ENCODE measurements at places on chromosomes 2 and 18. TPM values are rescaled to one million over a fixed set of nuclear protein-coding genes. Genes with fewer than 3 reads are reported as not detected.

DNA sequence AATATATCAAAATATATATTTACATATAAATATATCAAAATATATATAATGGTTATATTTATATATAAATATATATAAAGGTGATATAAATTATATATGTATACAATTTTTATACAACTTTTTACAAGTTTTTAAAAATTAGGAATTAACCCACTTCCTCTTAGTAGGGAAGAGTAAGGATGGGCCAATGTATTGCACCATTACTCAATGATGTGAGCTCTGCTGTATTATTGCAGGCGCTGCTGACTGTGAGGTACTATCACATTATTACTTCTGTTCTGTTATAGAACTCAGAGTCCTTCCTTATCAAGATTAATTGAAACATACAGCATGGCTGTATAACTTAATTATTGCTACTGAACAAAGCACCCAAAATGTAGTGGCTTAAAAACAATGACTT, 46.0 kb downstream of the CCDC195 start:
- DNase-seq = no peak

DNA sequence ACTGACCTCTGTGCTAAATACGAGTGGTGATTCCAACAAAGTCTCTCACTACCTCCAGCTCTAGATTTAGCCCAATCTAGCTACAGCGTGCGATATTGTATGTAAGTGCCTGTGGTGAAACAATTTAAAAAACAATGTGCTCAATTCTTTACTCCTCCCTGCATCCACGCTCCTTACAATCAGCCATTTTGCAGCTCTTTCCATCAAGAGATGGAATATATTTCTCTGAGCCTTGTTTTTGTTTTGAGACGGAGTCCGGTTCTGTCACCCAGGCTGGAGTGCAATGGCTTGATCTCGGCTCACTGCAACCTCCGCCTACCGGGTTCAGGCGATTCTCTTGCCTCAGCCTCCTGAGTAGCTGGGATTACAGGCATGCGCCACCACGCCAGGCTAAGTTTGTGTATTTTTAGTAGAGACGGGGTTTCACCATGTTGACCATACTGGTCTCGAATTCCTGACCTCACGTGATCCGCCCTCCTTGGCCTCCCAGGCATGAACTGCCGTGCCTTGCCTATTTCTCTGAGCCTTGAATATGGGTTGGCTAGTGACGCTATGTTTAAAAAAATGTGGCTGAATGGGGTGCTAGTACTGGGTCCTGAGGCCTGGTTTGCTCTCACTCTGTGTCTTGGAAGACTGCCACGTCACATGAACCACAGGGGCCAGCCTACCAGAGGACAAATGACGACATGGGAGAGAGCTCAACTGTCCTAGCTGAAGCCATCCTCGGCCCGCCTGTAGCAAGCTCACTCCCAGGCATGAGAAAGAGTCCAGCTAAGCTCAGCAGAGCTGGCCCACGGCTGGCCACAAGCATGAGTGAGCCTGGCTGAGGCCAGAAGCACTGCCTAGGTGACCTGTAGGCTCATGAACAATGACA, 14.8 kb downstream of the WDFY1 start:
- no peak for DNase-seq

Gene ATP8B1
- total RNA-seq = 14.7 TPM

- DNase-seq = no peak
These were observed 135.0 kb downstream of the WDSUB1 start for GRCh38 chr2:159151198-159152127.

DNA sequence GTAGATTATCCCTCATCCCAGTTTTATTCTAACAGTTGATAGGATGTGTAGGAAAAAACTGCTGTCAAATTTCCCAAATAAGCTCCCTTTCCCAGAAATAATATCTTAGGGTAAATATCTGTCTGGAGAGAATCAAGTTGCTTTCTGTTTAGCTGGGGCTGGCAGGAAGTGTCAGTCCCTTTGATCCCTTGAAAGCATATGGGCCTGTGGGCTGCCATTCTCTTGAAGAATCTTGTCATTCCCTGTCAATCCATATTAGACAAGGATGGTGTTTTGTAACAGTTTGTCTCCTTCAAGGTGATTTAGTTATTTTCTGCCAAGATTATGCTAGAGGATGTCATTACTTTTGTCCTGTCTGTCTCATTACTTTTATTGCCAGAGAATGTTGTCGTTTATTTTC, 37.1 kb upstream of the UBE2E3 start:
- no peak for DNase-seq

DNA sequence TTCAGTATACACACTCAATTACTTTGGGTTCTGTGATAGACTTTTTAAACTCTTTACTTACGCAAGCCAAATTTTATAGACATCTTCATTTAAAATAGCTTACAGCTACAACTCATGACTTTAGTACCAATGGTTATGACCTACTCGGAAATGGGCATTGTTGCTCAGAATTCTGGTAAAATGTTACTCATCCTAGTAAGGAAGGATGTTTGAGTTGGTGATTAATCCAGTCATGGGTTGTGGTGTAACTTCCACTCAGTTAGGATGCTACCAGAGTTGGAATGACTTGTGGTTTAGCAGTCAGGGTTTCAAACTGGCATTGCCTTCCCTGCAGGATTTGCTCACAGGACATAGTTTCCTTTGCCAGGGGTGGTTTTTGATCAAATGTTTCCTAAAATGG, 7.4 kb upstream of the NPC1 start:
- peak; percentile 80 for DNase-seq

Gene IL36G
- total RNA-seq = 0.32 TPM

Gene PFN4
- total RNA-seq = 0.56 TPM

Gene TFCP2L1
- total RNA-seq = 13.8 TPM

GRCh38 chr2:172081221-172082022, 3.9 kb upstream of the DLX1 start:
- DNase-seq = no peak

Gene TUBA4B
- total RNA-seq = not detected

DNA sequence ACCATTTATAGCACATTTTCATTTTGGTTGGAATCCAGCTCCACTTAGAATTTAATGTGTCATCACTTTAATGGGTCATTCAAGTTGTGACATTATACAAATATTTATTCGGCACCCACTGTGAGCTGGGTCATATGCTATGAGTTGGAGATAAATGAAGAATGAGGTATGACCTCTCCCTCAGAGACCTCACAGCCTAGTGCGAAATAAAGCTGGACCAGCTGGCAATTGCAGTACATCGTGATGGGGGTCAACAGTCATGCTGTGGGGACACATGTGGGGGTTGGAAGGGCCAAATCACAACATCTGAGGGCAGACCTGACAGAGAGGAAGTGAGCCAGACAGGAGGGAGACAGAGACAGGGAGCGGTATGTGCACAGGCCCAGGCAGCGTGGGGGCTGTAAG, 175.4 kb downstream of the MAIP1 start:
- no peak for DNase-seq

Gene NETO1
- 34.2 TPM for total RNA-seq

DNA sequence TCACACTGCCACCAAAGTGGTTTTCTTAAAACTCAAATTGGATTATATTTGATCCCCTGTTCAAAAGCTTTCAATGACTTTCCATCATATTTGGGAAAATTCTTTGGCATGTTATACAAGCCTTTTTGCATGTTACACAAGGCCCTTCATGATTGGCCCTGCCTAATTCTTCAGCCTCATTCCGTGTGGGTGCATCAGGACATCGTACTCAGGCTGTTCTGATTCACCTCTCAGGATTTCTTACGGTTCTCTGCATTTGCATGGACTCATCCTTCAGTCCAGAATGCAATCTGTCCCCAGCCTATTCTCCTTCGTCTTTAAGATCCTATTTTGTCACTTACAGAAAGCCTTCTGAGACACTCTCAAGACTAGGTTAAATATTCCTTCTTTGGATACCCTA, 107.8 kb downstream of the LYPD1 start:
- DNase-seq = peak; percentile 28

- no peak for DNase-seq
These were observed 120.2 kb upstream of the ZNF516 start for GRCh38 chr18:76615065-76615733.

DNA sequence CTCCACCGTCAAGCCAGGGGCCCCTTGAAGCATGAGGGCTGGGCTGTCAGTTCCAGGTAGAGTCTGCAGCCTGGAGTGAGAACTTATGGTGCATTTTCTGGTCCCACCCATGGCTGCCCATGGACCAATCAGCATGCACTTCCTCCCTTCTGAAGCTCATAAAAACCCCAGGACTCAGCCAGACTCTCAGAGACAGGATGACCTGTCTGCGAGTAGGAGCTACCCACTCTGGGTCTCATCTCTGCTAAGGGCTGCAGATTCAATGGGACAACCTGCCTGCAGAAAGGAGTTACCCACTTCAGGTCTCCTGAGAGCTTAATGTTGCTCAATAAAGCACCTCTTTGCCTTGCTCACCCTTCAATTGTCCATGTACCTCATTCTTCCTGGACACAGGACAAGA, 9.4 kb upstream of the DUSP19 start:
- DNase-seq = no peak

Gene PUS10
- total RNA-seq = 3.4 TPM

DNA sequence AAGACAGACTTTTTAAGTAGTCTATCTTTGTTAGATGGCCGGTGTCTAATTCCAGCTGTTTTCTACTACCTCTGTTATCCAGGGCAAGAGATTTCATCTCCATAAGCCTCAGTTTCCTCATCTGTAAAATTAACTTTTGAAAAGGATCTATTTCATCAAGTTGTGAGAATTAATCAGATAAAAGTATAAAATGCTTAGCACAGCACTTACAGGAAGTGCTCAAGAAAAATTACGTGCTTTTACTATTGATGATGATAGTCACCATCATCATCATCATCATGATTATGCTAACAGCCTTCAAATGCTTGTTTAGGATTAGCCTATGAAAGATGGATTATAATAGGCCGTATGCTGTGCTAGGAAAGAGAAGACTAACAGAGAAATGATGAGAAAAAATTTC, 76.2 kb downstream of the CYRIA start:
- DNase-seq = no peak

DNA sequence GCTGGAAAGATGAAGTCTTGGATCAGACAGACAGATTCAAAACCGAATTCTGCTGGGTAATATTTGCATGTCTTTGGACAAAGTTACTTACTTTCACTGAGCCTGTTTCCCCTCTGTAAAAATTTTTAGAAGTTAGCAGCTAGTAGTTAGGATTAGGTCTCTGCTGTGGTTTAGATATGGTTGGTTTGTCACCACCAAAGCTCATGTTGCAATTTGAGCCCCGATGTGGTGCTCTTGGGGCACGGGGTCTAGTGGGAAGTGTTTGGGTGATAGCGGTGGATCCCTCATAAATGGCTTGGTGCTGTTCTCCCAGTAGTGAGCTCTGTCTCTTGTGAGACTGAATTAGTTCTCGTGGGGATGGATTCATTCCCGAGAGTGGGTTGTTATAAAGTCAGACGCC, 38.9 kb upstream of the PNO1 start:
- DNase-seq = no peak

DNA sequence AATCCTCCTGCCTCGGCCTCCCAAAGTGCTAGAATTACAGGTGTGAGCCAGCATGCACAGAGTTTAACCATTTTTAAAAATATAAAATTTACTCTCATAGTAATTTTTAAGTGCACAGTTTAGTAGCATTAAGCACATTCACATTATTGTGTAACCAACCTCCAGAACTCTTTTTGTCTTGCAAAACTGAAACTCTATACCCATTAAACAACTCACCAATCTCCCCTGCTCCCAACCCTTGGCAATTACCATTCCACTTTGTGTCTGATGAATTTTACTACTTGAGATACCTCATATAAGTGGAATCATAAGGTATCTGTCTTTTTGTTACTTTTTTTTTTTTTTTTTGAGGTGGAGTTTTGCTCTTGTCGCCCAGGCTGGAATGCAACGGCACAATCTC, 112.5 kb downstream of the BMPR2 start:
- DNase-seq = no peak

Gene AKAIN1
- total RNA-seq = not detected

Gene ARHGEF4
- 22.5 TPM for total RNA-seq

Gene CD207
- not detected for total RNA-seq

DNA sequence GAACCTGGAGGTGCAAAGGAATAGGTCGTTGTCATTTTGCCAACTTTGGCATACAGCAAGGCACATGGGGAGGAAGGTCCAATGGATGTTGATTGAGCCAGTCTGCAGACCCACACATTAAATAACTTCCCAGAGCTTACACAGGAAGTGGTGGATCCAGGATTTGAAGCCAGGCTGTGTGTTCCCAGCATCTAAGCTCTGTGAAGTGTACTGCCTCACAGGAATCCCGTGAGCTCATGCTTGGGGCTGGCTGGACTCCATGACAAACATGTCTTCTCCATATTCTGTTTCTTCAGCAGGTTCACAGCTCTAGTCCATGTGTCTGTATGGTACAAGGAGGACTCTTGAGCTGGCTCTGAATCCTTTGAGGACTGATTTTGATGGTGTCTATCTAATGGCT, 63.9 kb downstream of the KLHL29 start:
- DNase-seq = no peak

DNA sequence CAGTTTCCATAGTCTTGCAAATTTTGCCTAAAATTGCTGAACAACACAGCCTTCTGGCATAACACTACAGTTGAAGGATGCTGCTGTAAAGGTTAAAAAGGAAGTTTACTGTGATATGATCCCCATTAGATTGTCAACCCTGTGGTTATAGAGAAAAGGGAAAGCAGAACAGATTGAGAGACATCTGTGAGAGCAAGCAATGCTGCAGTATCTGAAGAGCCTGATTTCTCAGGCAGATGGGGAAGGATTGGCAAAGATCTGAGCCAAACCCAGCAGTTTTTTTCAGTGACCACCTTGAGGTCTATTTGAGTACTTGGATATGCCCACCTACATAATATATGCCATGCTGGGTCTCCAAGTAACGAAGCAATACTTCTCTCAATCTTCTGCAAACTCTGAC, 8.5 kb upstream of the ST8SIA3 start:
- no peak for DNase-seq

DNA sequence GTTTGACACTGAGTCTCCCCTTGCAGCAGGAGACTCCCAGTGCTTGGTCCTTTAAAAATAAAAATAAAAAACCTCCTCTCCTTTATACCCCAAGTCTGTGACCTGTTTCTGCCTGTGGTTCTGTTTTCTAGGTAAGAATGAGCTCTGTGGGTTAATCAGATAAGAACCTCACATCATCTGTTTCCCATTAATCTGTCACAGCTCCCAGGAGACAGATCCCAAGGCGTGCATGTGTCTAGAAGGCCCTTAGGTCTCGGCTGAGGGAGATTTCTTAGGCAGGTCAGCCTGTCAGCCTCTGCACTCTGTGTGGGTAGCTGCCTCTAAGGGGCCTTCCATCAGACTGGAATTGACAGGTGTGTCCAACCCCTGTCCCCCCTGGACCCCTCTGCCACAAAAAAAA, 80.7 kb downstream of the FHOD3 start:
- DNase-seq = no peak

GRCh38 chr2:24822049-24822706, 29.0 kb downstream of the CENPO start:
- no peak for DNase-seq

GRCh38 chr18:58892488-58892887, 27.8 kb downstream of the ZNF532 start:
- DNase-seq = no peak

Gene DSG1
- 0.32 TPM for total RNA-seq

DNA sequence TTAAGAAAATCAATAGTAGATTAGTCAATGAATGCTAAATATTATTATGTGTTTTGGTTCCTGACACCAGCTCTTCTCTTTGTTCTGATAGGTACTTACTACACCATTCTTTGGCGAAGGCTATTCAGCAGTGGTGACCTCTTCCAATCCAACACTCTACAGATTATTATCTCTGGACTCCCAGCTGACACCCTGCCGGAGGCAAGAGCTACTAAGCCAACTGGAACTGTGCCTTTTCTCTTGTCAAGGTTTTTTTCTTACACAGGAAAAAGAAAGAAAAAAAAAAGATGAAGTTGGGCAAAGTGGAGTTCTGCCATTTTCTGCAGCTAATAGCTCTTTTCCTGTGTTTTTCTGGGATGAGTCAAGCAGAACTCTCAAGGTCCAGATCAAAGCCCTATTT, 11.7 kb downstream of the CDH7 start:
- no peak for DNase-seq

Gene PECR
- total RNA-seq = 8.6 TPM

Gene SPDYA
- 0.35 TPM for total RNA-seq

Data from foreskin keratinocyte (primary cell).